Mesothelial cell of epicardium (in vitro differentiated cells): ENCODE measurements at places on chromosomes 7 and 10. TPM values are rescaled to one million over a fixed set of nuclear protein-coding genes. Genes with fewer than 3 reads are reported as not detected.
A peak's percentile ranks its signal among the peaks of the same experiment; 100 is the strongest.

- no peak for DNase-seq
Observed at GRCh38 chr7:117669818-117670217, 190.0 kb downstream of the CFTR start.

DNA sequence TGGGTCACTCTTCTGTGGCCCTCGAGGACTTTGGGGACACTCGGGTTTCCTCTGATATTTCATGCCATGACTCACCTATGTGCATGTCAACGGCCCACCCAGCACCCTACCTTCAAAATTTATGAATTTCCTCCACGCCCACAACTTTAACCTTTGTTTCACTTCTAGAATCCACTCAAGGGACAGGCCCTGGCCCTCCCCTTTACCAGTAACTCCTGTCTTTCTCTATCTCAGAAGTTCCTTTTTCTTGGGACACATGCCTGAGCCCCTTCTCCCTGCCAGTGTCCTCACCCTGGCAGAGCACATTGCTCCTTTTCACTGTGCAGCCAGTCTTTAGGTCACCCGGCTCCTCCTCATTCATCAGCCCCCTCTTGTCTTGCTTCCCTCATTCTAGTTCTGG is 282.5 kb upstream of the KLF6 start:
- DNase-seq, result no peak

- no peak for DNase-seq
Observed at GRCh38 chr10:17387861-17388503, 66.4 kb downstream of the ST8SIA6 start.

DNA sequence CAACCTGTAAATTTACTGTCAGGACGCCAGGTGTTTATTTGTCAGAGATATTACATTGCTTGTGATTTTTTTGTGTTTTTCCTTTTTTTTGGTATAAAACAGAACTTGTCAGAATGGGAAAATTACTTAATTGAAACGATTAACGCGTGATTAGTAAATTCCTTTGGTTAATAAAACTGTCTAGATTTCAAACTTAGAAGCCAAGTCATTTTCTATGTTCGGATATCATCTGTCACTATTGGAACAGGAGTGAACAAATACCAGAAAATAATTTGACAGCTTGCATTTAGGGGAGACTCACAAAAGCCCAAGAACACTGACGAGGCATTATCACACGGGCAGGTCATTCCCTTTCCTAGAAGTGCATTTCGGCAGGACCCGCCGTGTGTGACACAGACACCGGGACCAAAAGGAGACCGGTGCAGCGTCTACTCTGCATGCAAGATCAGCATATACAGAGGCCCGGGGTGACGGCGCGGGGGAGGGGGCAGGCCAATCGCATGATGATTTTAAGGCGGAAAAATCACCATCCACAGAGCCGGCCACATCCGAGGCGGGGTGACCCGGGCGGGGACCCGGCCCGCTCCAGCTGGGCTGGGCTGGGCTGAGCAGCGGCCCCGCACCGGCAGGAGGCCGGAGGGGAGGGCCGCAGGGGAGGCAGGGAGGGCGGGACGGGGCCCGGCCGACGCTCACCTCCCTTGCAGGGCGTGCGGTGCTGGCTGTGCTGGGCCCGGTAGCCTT is 841 bp downstream of the GLUD1 start:
- peak; percentile 30 for DNase-seq

DNA sequence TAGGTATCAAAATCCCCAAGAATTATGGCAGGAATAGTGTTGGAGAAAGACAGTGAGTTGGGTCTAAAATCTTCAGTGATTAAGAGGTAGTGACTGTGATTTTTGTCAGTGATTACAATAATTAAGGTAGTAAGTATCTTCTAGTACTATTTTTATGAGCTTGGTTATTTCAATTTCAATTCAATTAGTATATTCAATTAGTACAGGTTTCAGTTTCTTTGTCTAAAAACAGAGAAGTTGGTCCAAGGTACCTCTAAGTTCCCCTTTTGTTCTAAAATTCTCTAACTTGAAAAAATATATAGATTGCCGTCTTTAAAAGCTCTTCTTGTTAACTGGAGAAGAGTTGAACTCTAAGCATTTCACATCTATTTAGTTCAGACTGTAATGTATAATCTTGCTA is 82.9 kb downstream of the OTUD1 start:
- DNase-seq, result no peak

GRCh38 chr10:24463611-24464426 is 254.9 kb downstream of the KIAA1217 start:
- no peak for DNase-seq

- no peak for DNase-seq
Observed at GRCh38 chr10:7300384-7300971, 110.4 kb downstream of the SFMBT2 start.

- DNase-seq, result no peak
Observed at GRCh38 chr7:101669307-101669706, 40.2 kb upstream of the MYL10 start.

DNA sequence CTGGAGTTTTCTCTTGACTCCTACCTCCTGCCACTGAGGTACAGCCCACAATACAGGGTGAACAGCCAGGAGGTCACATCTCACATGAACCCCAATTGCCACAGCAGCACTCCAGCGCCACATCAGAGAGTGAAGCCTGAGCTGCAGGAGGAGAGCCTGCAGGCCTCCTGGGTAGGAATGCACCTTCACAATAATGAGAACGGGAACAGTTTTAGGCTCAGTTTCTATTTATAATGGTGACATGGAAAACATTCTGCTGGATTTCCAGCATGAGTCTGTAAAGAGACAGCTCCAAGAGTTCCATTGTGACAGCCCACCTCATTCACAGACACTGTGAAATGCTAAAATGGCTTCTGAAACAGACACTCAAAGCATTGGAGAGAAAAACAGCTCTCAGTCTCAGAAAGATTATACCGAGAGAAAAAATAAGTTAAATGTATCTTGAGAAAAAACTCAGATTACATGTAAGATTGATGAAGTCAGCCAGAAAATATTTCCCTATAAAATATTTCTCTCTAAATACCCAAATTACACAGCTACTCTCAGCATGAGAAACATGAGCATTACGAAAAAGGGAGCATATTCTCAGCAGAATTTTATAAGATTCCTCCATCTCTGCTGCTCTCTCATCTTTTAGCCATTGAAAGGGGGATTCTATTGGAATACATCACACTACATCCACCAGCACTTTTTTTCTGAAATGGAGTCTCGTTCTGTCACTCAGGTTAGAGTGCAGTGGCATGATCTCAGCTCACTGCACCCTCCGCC is 11.3 kb downstream of the ZNF680 start:
- no peak for DNase-seq

DNA sequence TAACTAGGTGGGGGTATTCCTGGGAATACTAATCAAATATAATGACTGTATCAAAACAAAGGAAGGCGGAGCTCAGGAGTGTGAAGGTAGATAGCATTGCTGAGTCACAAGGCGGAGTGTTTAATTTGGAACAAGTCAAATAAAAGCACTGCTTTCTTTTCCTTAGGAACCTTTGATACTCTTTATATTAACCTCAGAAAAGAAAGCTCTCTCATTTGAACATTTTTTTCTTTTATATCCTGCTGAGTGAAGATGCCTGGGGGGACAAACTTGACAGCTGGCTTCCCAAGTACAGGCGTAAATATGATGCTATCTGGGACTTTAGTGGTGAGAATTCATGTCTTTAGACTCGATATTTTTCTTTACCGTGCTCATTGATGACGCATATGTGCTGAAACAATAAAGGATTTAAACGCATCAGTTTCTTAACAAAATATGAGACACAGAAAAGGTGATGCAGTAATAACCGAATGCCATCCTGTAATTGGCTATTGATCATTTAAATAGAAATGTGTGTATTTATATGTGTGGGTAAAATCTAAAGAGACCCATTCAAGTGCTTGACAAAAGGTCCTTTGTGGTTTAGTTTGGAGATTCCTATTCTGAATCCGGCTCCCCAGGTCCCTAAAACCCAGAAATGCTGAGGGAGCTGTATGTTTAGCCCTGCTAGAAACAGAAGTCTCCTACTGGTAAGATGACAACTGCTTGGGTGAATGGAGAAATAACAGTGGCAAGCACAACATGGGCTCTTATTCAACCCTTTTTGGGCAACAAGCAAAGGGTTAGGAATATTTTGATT is 102.7 kb downstream of the PRTFDC1 start:
- DNase-seq, result no peak

GRCh38 chr7:149070372-149071125 is 20.0 kb downstream of the ZNF786 start:
- no peak for DNase-seq

- no peak for DNase-seq
Observed at GRCh38 chr7:146656988-146657387, 540.4 kb downstream of the CNTNAP2 start.

- no peak for DNase-seq
Observed at GRCh38 chr10:89390476-89391225, 1.8 kb upstream of the IFIT1 start.

GRCh38 chr7:84058311-84059076 is 136.1 kb downstream of the SEMA3A start:
- no peak for DNase-seq

- DNase-seq, result no peak
Observed at GRCh38 chr10:5744849-5745248, 60.2 kb downstream of the TASOR2 start.

GRCh38 chr10:121157998-121158397 is 306.8 kb downstream of the WDR11 start:
- no peak for DNase-seq

HOXA9 gene
- total RNA-seq, result 10.8 to 14.5 TPM (median 13.2 TPM) in 3 replicates

RPEL1 gene
- total RNA-seq, result not detected in 3 replicates

CH25H gene
- total RNA-seq, result not detected in 3 replicates

DOCK4 gene
- 27.7 to 29.4 TPM (median 28.9 TPM) in 3 replicates for total RNA-seq

FZD1 gene
- 15.3 to 15.4 TPM (median 15.3 TPM) in 3 replicates for total RNA-seq

PLEKHS1 gene
- not detected in 3 replicates for total RNA-seq
